ENCODE measurements at places on chromosomes 6 and 20.

DNA sequence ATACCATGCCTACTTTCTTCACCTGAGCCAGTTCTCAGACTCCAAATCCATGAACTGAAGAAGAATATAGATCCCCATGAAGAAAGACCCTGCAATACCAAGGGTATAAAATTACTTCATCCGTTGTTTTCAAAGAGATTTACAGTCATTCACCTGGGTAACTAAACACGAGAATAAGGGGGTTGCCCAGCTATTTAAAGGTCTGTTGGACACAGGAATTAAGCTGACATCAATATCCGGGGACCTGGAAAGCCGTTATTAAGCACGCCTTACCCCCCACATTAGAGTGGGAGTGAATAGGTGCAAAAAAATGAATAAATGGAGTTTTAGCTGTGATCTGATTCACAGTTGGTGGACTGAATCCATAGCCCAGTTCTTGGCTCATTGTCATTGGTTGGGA is 28.9 kb downstream of the CLVS2 start:
- no peak overlapping the region for H3K27ac ChIP-seq
- no peak for DNase-seq
- no peaks in the 10 kb centered on the region for H3K27me3 ChIP-seq
- H3K36me3 ChIP-seq, result no peaks in the 10 kb centered on the region

DNA sequence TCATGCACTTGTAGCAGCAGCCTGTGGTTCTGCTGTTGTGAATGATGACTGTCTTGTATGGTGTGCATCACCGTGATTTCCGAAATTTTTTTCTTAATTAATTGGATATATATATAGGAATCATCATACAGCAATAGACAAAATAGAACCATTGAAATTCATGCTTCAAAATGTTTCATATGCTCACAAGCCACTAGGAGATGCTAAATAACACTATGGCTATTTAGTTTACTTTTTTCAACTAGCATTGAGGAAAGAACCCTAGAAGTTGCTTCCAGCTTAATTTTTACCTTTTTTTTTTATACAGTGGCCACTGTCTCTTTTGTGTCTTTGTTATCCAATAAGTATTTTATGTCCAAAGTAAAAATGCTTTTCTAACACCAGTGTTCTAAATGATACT is 485.4 kb downstream of the CDKAL1 start:
- H3K27ac ChIP-seq, result no peak overlapping the region
- no peak for DNase-seq

- H3K27me3 ChIP-seq, result peaks cover 10% of the 10 kb centered on the region
- H3K36me3 ChIP-seq, result peaks cover 3% of the 10 kb centered on the region
- H3K4me3 ChIP-seq, result no peak overlapping the region
- no peaks in the 10 kb centered on the region for H3K4me1 ChIP-seq
- no peak overlapping the region for H3K27ac ChIP-seq
Observed at GRCh38 chr20:63382551-63383300, 21.6 kb upstream of the CHRNA4 start.

DNA sequence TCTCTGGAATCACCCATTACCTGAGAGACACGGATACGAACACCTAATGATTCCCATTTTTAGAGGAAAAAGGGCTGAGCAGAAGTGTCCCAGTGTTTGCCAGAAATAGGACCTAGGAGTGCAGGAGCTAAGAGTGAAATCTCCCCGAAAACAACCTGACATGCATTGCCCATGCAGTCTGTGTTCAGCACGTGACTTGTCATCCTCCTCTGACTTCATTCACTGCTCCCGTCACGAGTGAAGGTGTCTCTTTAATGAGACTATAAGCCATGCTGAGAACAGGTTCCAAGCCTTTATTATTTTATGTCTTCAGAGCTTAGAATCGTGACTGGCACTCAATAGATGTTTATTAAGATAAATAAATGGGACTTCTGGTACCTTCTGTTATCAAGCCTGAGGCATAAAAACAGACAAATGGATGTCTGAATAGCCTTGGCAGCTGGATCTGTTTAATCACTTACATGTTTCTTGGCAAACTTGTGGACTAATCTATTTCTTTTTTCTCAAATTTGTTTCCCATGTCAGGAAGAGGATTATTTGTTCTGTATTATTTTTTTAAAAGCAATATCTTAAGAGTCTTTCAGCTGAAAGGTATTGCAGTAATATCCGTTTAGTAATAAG is 3.7 kb upstream of the MLIP start:
- DNase-seq, result no peak
- no peak overlapping the region for H3K27ac ChIP-seq
- H3K4me3 ChIP-seq, result no peak overlapping the region
- H3K27me3 ChIP-seq, result no peaks in the 10 kb centered on the region
- no peaks in the 10 kb centered on the region for H3K4me1 ChIP-seq

- no peak for DNase-seq
- H3K4me1 ChIP-seq, result no peaks in the 10 kb centered on the region
- H3K4me3 ChIP-seq, result no peak overlapping the region
Observed at GRCh38 chr6:167811040-167811439, 15.7 kb upstream of the AFDN start.
